CD4-positive, alpha-beta T cell (primary cell): ENCODE measurements at places on chromosomes 4 and X.

- DNase-seq: no peak
These were observed 154.2 kb upstream of the PRDX4 start for GRCh38 chrX:23513121-23513520.

DNA sequence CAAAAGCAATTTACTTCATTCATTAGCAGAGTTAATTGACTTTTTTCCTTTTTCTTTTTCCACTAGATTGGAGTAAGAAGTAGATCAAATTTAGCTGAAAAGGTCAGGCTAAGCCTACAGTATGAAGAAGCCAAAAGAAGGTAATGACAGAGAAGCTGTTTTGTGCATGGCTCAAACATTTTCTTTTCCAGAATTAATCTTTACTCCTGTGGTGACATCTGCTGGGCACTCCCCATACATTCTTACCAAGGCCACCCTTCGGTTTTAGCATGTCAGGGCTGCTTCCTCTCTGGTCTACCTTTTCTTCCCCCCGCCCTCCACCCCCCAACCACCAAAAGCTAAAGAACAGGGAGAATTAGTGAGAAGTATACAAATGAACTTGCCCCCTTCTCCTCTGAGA lies 70.2 kb downstream of the CLDN22 start:
- DNase-seq: no peak

GRCh38 chr4:169164669-169165415 lies 105.9 kb downstream of the SH3RF1 start:
- DNase-seq: no peak

DNA sequence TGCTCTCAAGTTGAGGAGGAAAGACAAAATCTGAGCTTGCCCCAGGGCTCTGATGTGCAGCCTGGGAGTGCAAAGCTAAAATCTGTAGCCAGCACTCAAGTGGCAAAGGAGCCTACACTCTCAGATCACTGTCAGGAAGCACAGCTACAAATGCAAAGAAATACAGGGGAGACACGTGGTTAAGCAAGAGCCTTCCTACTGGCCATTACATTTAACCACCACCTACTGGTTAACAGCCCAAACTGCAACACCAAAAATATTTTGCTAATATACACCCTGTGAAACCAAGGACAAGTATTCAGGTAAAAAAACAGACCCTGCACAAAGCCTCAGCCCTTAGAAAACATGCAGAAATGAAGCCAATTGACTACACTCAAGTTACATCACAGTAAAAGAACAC lies 170.4 kb upstream of the FGF16 start:
- DNase-seq: no peak

DNA sequence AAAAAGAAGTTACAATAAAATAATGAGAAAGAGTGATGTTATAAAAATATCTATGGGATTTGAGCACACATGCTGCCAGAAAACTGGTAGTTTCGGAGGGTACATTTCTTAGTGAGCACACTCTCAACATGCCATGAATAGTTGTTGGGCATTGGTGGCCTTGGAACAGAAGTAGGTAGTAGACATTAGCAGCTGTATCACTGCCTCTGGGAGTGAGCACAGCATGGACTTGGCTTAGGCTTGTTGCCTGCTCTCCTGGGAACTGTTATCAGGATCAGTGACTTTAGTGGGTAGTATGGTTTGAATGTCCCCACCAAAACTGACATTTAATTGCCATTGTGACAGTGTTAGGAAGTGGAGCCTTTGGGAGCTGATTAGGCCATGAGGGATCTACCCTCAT lies 13.3 kb upstream of the PDLIM3 start:
- no peak for DNase-seq

DNA sequence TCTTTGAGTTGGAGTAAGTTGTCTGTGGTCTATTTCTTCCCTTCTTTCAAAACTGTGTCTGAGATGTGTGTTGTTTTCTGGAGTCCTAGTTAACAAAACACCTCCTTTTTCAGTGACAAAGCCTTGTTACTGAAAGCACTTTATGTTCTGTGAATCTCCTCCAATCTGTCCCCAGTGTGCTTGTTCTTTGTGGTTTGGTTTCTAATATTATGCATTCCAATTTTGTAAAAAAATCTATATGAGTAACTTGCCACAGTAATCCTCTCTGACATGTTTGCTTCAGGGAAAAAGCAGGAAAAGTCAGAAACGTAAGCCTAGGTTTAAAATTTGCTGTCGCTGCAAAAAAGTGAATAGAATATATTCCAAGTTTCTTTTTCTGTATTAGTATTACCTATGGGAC lies 12.4 kb downstream of the PRRG1 start:
- no peak for DNase-seq

DNA sequence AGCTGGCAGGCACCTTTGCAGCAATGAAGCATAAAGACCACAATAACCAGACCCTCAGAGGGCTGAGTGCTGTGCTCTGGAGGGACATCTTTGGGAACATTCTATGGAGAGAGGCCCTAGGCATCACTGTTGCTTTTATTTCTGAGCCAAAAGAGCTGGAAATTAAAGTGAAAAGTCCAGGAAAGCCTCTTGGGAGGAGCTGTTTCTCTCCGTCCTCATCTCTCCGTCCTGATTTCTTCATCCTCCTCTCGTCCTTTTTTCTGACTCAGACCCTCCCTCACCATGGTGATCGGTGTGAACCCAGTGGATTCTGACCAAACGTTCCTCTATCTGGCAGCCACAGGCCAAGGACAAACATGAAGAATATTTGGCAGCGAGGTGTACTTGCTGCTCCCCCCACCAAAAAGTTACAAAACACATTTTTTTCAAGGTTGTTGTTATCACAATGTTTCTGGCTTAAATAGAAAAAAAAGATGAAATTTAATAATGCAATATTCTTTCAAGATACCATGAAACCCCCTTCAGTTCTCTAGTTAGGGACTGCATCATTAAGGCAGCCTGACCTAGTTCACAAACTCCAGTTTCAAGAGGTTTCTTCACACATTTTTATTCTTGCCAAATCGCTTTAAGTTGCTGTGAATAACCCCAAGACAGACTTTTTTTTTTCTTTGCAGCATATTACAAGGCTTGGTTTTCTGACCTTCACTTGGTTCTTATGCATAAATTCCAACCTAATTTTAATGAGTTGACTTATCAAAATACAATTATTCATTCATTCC lies 80.2 kb downstream of the SCD5 start:
- DNase-seq: no peak

DNA sequence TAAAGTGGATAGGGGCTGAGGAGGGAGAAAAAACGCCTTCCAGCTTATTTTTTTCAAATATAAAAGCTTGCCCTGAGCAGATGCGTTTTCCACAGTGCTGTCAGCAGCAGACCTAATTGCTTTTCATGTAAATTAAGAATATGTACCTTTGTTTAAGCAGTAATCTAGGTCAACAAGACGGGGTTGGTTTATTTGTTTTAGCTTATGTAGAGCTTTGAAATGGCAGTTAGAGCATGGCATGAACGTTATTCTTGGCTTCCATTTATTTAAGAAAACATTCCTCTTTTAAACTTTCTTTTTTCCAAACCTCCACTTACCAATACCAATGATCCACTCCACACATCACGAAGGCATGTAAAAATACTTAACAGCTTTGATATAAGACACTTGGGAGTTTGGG lies 220.3 kb upstream of the TENM3 start:
- no peak for DNase-seq

- DNase-seq: no peak
These were observed 50.0 kb downstream of the KDM6A start for GRCh38 chrX:44922980-44923379.

DNA sequence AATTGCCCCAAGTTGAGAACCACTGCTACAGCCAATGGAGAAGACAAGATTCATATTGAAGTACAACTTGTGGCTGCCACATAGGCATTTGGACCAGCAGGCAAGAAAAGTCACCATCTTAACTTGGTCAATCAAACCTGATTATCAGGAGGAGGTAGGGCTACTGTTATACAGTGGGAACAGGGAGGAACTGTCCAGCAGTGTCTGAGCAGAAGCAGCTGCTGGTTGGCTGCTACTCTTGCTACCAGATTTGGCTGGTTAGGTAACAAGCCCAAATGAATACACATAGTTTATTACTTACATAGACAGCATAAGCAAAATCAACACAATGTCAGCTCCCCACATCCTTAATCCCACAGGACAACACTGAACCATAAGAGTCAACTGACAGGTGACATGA lies 39.4 kb downstream of the ATP1B4 start:
- DNase-seq: no peak

DNA sequence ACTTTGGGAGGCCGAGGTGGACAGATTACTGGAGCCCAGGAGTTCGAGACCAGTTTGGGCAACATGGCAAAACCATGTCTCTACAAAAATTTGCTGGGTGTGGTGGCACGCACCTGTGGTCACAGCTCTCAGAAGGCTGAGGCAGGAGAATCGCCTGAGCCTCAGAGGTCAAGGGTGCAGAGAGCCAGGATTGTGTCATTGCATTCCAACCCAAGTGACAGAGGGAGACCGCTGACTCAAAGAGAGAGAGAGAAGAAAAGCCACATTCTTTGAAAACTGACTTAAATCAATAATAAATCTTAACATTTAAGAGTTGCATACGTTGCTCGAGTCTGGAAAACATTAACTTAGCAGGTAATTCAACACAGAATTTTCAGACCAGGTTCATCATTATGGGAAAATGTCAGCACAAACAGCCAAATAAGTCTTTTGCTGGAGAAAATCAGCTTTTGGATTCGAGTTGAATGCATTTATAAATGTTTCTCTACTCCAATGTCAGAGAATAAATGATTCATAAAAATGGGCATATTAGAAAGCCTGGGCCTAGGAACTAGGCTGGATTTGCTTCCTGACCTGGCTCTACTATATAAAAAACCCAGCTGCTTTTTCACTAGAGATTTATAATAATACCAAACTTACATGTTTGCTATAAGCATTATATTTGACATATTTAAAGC lies 68.3 kb upstream of the RBPJ start:
- no peak for DNase-seq

DNA sequence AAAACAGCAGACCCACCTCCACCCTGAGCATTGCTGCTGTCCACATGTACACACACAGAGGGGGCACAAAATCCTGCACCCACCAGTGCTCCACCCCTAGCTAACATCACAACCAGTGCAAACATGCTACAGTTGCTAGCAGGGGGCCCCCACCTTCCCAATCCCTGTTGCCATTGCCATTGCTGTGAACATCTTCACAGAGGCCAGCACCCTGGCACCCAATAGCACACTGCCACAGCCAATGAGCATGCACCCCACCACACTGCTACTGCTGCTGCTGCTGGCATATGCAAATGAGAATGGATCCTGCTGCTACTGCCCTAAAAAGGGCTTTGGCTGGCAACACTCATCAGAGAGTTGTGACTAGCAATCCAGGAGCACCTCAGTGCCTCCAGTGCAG lies 1061.9 kb downstream of the ARAP2 start:
- DNase-seq: no peak

DNA sequence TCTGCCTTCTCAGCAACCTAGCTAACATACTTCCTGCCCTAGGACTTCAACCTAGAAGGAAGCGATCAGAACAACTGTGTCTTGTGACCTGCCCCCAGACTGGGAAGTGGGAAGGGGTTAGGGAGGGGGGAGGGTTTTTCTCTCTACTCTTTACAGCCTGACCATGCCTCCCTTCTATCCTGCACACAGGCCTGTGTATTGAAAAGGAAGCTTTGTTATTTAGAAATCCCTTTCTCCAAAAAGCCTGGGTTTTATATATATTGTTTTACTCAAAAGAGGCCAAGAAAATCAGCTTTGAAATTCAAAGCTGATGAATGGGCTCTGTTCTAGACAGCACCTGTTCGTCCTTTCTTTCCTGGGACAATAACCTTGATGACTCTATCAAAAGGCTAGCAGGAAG lies 35.2 kb upstream of the SMS start:
- DNase-seq: no peak

- no peak for DNase-seq
These were observed 19.9 kb downstream of the SEPTIN11 start for GRCh38 chr4:76969495-76969894.

DNA sequence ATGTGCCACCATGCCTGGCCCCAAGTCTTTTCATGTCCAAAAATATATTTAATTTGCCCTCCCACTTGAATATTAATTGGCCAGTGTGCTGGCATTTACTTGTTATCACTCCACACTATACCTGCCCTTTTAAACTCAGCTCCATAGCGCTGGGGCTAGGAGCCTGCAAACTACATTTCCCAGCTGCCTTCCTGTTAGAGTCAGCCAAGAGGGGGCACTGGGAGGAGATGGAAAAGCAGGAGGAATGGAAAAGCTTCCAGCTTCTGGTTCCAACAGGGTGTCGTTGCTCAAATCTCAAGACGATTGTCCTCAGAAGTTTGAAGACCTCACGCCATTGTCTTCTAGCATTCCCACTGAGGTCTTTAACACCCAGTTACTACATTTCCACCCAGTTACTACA lies 315.5 kb downstream of the BCOR start:
- DNase-seq: no peak

DNA sequence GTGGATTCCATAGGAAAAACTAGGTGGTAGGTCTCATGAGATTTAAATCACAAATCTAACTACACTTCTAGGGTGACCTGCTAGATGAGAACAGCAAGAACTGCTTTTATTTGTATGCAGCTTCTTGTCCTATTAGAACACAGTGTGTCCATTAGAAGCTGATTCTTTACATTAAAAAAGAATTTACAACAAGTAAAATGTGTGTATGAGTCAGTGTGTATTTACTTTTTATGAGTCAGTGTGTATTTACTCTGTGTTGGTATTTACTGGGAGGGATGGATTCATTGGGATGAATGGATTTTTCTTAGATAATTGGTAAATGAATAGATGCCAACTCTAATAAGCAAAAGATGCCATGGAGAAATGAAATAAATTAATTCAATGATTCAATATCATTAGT lies 40.6 kb upstream of the XPNPEP2 start:
- DNase-seq: no peak

DNA sequence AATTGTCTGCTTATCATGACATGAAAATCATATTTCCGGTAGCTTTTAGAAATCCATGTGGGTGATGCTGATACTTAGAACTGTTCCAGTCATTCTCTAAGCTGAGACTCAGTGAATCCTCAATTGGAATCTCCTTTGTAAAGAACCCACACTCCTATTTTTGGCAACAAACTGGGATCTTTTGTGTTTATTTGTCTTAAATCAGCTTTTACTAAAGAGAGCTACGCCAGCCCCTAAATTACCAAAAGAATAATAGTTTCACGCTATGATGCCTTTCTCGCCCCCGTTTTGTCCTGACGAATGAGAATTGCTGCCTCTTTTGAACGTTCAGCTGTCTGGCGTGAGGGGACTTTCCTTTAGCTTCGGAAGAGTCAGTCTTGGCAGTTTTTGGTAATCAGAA lies 195.9 kb downstream of the SHOX start:
- no peak for DNase-seq

- no peak for DNase-seq
These were observed 33.6 kb downstream of the PTTG2 start for GRCh38 chr4:37993806-37994205.

- DNase-seq: no peak
These were observed 94.4 kb upstream of the AMOT start for GRCh38 chrX:112935029-112935428.
